ENCODE measurements at places on chromosomes 11 and 22. TPM values are rescaled to one million over a fixed set of nuclear protein-coding genes. Genes with fewer than 3 reads are reported as not detected.

Gene PANX2
- 10.2 TPM for total RNA-seq

Gene GLYATL2
- total RNA-seq = 0.20 TPM

Gene KRTAP5-1
- total RNA-seq = not detected

Gene OR52I2
- not detected for total RNA-seq

Gene SDHAF2
- total RNA-seq = 36.2 TPM

Gene TSKU
- 30.3 TPM for total RNA-seq

Gene BTBD18
- total RNA-seq = not detected

- DNase-seq = no peak
- peaks cover 11% of the 10 kb centered on the region for H3K4me1 ChIP-seq
- no peaks in the 10 kb centered on the region for H3K27me3 ChIP-seq
- H3K27ac ChIP-seq = peak overlapping the region; percentile 32
These were observed 8.9 kb downstream of the RELT start for GRCh38 chr11:73384872-73385689.

DNA sequence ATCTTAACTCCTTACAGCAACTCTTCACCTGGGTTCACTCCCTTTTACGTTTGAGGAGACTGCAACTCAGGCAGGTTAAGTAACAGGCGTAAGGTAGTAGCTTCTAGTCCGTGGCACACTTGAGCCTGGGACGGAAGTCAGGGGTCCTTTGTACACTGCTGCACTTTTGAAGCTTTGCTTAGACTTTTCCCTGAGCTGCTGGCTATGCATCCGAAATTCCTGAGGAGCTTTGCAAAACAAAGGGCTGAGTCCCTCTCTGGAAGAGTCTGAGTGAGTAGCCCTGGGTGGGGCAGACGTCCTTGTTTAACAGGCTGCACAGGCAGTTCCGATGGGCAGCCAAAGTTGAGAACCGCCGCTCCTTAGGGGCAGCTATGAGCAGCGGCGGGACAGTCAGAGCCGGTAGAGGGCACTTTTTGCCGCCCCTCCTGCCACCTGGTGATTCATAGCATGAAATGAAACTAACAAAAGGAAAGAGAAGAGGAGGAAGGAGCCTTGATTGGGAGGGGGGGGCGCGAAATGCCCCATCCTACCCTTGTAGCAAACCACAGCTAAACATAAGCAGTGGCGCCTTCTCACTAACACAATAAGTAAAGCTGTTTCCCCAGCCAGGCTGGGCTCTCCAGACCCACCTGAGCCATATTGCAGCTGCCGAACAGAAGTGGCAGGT is 1.4 kb downstream of the TMEM109 start:
- peaks cover 49% of the 10 kb centered on the region for H3K4me1 ChIP-seq
- peak overlapping the region; percentile 96 for H3K27ac ChIP-seq
- H3K36me3 ChIP-seq = peaks cover 1% of the 10 kb centered on the region
- H3K27me3 ChIP-seq = peaks cover 20% of the 10 kb centered on the region
- DNase-seq = peak; percentile 65

DNA sequence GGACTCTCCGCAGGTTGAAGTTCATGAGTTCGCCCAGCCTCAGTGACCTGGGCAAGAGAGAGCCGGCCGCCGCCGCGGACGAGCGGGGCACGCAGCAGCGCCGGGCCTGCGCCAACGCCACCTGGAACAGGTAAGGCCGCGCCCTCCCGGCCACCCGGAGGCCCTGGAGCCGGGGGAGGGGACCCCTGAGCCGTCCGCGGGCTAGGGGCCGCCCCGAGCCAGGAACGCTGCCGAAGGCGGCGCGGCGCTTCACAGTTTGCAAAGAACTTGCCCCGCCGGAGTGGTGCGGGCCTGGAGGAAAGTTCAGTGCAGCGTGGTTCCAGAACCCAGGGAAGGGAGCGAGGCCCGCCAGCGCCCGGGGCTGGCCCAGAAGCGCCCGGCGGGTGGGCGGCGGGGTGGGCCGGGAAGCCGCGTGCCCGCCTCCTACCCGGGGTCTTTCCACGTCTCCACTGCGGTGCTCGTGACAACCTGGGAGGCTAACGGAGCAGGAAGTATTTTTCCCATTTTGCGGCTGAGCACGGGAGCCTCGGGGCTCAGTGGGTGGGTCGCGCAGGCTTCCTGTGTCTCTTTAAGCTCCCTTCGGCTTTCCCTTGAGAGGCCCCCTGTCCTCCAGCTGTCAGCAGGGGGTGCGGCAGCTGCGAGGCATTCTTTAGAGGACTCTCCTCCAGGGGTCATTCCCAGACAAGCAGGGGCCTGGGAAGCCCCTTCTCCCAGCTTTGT is 635 bp downstream of the PRR5 start:
- H3K36me3 ChIP-seq = no peaks in the 10 kb centered on the region
- peak; percentile 67 for DNase-seq
- no peak overlapping the region for H3K27ac ChIP-seq

DNA sequence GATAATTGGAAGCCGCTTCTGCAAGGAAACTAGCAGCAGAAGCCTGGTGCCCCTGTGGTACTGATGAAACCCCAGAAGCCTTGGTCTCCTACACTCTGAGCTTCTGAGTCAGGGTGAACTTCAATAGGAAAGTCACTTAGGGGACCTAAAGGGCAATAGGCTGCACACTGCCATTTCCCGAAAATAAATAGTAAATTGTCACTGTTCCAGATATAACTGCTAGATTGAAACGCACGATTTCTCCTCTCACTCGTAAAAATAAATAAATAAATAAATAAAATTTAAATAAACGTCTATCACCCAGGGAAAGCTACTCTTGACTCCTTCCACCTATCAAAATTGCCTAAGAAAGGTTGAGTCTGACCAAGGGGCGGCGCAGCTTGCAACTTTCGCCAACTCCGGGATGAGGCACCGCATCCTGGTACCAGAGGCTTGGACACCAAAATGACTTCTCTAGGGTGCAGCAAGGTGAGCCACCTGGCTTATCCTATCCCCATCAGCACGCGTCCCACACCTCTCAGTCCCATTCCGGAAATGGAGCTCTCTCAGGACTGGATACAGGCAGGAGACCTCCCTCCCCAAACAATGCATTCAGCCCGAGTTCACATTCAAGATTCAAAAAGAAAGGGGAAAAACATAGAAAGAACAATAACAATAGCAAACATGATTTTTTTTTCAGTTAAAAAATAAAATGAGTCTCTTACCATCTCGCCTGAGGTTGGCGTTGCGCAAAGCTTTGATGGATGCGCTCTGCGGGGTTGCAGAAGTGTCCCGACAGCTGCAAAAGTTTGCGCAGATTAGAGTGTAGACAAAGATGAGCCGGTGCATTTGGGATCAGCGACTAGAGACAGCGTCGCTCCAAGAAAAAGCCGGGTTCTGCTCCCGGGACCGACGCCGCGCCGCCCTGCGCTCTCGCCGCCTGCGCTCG is 583 bp downstream of the PDGFD start:
- peak overlapping the region; percentile 84 for H3K27ac ChIP-seq
- no peaks in the 10 kb centered on the region for H3K36me3 ChIP-seq
- peak; percentile 48 for DNase-seq
- H3K4me3 ChIP-seq = peak overlapping the region; percentile 91

DNA sequence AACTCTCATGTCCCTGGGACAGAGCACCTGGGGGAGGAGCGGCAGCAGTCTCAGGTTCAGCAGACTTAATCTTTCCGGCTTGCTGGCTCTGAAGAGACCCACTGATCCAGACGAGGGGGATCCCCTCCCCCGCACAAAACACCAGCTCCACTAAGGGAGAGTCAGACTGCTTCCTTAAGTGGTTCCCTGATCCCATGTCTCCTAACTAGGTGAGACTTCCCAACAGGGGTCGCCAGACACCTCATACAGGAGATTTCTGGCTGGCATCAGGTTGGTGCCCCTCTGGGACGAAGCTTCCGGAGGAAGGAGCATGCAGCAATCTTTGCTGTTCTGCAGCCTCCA is 157.2 kb upstream of the TMEM45B start:
- peaks cover 15% of the 10 kb centered on the region for H3K36me3 ChIP-seq
- no peak overlapping the region for H3K27ac ChIP-seq
- H3K4me3 ChIP-seq = no peak overlapping the region
- peak; percentile 47 for DNase-seq

- no peak for DNase-seq
- no peak overlapping the region for H3K27ac ChIP-seq
- no peaks in the 10 kb centered on the region for H3K27me3 ChIP-seq
- no peak overlapping the region for H3K4me3 ChIP-seq
These were observed 61.6 kb downstream of the SC5D start for GRCh38 chr11:121354192-121354591.

- H3K36me3 ChIP-seq = peaks cover 42% of the 10 kb centered on the region
- H3K4me3 ChIP-seq = peak overlapping the region; percentile 77
- H3K27ac ChIP-seq = no peak overlapping the region
These were observed 194 bp downstream of the SF1 start for GRCh38 chr11:64778223-64778472.

DNA sequence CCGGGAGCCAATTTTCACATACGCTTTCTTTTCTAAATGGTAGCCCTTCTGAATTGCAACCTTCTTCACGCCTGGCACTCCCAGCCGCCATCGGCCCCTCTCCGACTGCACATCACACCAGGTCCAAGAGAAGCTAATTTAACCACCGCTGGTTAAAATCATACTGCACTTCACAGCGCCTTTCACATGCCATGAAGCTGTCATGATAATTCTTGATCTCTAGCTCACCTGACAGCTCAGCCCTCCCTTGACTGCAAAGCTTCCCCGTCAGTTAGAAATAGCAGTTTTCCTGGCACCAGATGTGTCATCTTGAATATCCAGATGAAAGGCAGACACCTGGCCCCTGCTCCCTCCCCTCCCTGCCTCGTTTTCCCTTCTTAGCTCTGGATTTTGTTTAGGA is 101.4 kb downstream of the ARL14EP start:
- peaks cover 37% of the 10 kb centered on the region for H3K4me1 ChIP-seq
- no peak overlapping the region for H3K27ac ChIP-seq
- H3K36me3 ChIP-seq = no peaks in the 10 kb centered on the region

DNA sequence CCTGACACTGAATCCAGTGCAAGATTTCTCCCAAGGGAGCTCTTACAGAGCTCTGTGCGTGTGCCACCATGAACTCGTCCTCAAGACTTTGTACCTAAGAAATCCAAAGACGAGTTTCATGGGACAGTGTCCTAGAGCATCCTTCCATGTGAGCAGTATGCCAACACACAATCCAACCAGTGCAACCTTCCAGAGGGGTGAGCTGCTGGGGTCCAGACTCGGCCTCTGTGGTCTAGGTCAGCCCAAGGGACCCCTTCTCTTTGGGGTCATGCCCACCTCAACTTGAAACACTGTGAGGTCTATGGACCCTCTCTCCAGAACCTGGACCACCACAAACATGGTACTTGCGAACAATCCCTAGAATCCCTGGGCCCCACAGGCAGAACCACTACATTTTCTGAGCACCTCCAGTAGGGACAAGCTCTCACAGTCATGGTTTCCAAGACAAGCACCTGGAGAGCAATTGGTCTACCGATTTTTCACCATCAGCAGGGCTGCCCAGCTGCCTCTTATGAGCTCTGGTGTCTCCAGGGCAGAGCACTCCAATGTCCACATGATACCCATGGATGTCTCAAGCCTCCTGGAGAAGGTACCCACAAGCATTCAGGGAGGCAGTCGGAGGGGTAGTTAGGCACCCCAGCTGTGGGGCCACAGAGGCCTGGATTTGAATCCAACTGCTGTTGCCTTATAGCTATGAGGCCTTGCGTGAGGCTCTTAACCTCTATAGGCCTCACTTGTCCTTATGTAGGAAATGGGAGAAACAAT is 7.7 kb downstream of the CHST1 start:
- DNase-seq = no peak
- no peak overlapping the region for H3K27ac ChIP-seq
- peaks cover 38% of the 10 kb centered on the region for H3K4me1 ChIP-seq
- no peaks in the 10 kb centered on the region for H3K36me3 ChIP-seq

DNA sequence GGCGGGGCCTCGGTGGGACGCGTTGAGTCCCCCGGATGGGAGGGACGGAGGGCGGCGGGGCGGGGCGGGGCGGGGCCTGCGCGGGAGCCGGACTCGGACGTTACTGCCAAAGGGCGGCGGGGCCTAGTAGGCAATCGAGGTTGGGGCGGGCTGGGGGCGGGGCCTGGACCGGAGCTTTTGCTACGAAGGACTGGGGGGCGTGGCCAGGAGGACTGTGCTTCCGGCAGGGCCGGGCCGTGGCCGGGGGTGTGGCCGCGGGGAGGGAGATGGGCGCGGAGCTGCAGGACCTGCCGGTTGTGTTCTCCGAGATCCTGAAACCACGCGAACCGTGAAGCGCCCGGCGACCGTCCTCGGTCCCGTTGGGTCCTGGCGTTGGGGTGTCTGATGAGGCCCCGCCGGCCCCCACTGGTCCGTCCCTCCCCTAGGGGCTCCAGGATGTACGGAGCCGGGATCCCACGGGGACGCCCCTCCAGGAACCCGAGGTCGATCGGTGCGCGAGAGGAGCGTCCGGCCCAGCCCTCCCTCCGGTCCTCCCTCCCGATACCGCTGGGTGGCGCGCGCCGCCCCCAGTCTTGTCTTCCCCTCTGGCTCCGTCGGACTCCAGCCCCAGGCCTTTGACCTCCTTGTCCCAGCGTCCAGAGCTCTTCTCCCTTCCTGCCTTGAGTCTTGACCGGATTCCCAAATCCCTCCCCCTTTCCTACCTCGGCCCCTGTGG is 648 bp upstream of the NUDT8 start:
- peak overlapping the region; percentile 79 for H3K4me3 ChIP-seq
- no peaks in the 10 kb centered on the region for H3K27me3 ChIP-seq
- H3K27ac ChIP-seq = peak overlapping the region; percentile 89
- peaks cover 20% of the 10 kb centered on the region for H3K36me3 ChIP-seq

GRCh38 chr11:30017445-30017895 is 640 bp upstream of the KCNA4 start:
- H3K27me3 ChIP-seq = no peaks in the 10 kb centered on the region
- no peaks in the 10 kb centered on the region for H3K36me3 ChIP-seq
- peaks cover 14% of the 10 kb centered on the region for H3K4me1 ChIP-seq
- no peak overlapping the region for H3K27ac ChIP-seq

GRCh38 chr22:41368543-41369423 is 13.0 kb upstream of the TEF start:
- no peaks in the 10 kb centered on the region for H3K27me3 ChIP-seq
- DNase-seq = no peak
- peaks cover 12% of the 10 kb centered on the region for H3K4me1 ChIP-seq
- H3K27ac ChIP-seq = no peak overlapping the region
- H3K4me3 ChIP-seq = no peak overlapping the region
- no peaks in the 10 kb centered on the region for H3K36me3 ChIP-seq

All from WTC11 (cell line).